Stimulated activated naive B cell treated with anti-CD40 and anti-IgM and Interleukin-4, amounts not matched to agents 10 μg/mL and 1 μg/mL and 100 μg/mL, for 72 hours (primary cell): ENCODE measurements at places on chromosomes 12 and 14.

DNA sequence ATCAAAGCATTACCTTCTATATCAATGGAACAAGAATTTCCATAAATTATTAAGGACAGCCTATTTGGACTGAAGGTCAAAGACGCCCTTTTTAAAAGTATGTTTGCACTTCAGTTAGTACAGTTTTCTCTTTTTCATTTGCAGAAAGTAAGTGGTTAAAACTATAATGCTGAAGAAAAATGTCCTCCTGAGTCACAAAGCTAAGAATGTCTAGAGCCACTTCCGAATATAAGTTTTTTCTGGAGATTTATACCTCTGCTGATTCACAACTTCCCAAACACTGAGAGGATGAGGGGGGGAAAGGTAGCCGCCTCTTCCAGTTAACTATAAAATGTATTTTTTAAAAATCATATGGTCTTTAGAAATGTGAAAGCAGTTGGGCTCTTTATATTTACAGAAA lies 84.9 kb downstream of the DUSP6 start:
- DNase-seq, result no peak

GRCh38 chr14:32081901-32082300 lies 4.8 kb downstream of the ARHGAP5 start:
- DNase-seq, result no peak

DNA sequence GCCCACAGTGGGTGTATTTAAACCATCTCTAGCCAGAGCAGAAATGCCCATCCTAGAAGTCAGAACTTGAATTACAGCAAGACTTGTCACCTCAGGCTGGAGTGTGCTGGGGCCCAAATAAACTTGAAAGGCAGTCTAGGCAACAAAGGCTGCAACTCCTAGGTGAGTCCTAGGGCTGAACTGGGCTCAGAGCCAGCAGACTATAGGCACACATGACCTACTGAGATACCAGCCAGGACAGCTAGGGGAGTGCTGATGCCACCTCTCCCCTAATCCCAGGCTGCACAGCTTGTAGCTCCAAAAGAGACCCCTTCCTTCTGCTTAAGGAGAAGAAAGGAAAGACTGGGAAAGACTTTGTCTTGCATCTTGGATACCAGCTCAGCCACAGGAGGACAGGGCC lies 106.0 kb downstream of the TXNDC16 start:
- DNase-seq, result no peak

GRCh38 chr14:67926821-67927220 lies 107.2 kb downstream of the RAD51B start:
- no peak for DNase-seq

GRCh38 chr12:32205731-32206130 lies 99.1 kb downstream of the BICD1 start:
- DNase-seq, result no peak

DNA sequence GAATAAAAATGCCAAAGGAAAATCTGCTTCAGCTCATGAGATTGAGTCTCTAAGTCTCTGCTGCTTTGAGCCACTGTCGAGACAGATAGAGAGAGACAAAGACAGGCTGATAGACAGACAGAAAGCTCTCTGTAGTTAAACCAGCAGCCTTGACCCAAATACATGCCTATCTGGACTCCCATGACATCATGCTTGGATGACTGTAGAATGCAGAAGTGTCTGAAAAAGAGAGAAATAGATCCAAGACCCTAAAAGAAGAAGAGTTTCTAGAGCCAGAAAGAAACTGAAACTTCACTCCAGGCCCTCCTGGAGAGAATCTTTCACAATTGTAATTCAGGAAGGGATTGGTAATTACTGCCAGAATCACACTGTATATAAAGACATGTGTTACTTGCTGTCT lies 122.6 kb upstream of the PLXNC1 start:
- no peak for DNase-seq

DNA sequence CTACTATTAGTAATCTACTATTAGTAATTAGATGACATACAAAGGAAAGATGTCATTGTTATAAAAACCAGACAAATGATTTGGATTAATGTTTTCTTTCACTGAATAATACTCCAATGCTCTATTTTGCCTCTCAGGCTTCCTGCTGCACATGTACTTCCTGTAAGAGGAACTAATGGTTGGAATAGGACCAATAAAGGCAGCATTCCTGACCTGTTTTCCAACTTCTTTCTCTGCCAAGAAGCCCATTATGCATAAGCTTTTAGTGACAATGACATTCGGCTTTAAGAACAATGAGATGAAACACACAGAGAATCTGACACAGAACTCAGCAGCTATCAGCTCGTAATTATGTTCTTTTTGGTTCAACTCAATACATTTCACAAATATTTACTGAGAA lies 5.2 kb upstream of the C12orf56 start:
- DNase-seq, result no peak

- no peak for DNase-seq
These were observed 50.4 kb downstream of the LRP6 start for GRCh38 chr12:12216349-12217017.

GRCh38 chr12:46107591-46107990 lies 117.2 kb upstream of the SCAF11 start:
- no peak for DNase-seq

DNA sequence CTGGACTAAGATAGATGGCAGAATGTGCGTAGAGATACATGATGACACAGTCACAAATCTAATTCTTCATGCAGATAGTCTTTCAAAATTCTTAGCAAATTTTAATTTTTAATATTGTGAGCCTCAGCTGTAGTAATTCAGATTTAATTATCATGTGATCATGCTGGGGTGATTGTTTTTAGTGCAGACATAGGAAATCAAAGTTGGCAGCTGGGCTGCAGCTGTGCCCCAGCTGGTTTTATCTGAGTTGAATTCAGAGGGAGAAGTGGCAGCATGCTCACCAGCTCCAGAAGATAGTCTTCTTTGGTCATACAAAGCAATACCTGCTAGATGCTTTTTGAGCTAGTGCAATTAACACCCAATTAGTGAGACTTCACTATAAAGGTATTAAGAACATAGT lies 292.9 kb downstream of the RAD51B start:
- DNase-seq, result no peak

- peak; percentile 82 for DNase-seq
These were observed at the start of the genes CPSF2 and NDUFB1 for GRCh38 chr14:92121670-92122350. TSS of gene CPSF2 (plus strand) at chr14:92121969. CDS start at chr14:92130985, 9,016 bp downstream. TSS of gene NDUFB1 (minus strand) at chr14:92121706. CDS start at chr14:92117637, 4,069 bp downstream.

DNA sequence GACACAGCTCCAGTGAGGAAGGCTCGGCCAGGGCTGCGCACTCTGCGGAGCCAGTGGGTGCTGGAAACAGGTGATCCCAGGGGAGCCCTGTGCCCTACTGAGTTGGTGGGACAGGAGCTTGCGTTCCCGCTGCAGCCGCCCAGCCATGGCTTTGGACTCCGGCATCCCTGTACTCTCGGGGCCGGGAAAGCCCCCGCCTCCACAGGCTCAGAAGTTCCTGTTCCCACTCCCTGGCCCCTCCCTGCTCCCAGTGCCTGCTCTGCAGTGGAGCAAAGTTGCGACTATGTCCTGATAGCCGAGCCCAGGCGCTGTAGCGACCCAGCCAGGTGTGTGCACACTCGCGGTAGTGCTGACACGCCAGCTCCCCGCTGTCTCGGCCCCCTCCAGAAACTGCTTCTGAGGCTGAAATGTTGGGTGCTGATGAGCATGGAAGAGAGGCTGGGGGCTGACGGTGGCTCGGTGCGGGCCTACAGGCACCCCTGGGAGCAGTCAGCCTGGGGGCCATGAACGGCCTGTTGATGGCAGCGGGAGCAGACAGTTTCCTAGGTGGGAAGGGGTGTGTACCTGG lies 344.6 kb upstream of the MGAT4C start:
- no peak for DNase-seq
